ENCODE measurements at places on chromosomes 2 and 18.
A peak's percentile ranks its signal among the peaks of the same experiment; 100 is the strongest.

GRCh38 chr2:74618410-74619083, 29.6 kb downstream of the M1AP start:
- no peak overlapping the region for H3K27ac ChIP-seq
- peaks cover 22% of the 10 kb centered on the region for H3K27me3 ChIP-seq
- H3K4me1 ChIP-seq = peaks cover 8% of the 10 kb centered on the region
- no peak for DNase-seq
- no peaks in the 10 kb centered on the region for H3K36me3 ChIP-seq

DNA sequence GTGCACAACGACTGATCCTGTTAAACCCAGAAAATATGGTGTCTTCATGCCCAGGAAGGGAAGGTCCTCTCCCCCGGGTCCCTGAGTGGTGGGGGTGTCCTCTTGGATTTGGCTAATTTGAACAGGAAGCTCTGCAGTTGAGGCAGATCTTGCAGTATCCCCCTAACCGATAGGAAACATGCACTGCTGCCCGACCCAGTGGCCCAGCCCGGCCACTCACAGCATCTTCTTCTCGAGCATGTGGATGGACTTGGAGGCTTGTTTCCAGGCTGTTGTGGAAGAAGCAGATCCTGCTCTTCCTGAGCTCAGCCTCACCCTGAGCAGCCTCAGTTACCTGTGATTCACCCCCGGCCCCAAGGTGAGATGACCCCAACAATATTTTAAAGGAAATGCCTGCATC, 46.4 kb upstream of the ASB1 start:
- H3K4me3 ChIP-seq = no peak overlapping the region
- peaks cover 29% of the 10 kb centered on the region for H3K4me1 ChIP-seq
- H3K27me3 ChIP-seq = no peaks in the 10 kb centered on the region
- peak overlapping the region; percentile 21 for H3K27ac ChIP-seq
- no peak for DNase-seq

DNA sequence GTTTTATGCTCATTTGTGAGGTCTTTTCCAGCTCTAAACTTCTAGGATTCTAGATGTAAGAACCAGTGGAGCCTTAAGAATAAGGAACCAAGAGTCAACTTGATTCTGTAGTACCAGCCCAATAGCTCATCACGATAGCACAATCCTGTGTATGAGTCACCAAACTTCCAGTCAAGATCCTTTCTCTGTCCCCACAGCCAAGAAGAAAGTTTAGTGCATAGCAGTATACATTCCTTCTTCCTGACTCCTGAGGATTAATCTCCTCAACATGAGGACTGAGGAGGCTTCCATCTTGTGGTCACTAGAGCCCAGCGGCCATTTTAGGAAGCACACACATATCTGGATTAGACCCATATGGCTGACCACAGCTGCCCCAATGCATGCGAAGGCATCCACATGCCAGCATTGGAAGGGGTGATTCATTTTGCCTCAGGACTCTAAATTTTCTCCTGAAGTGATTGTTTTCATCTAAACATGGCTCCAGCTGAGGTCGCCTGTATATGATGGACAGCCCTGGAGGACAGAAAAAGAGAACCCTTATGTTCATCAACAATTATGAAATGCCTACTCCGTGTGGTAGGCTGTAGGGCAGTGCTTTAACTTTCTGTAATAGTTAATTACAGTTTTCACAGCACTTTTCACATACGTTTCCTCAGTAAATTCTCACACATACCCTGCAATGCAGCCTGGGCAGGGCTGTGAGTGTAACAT, 53.5 kb downstream of the RASGRP3 start:
- peaks cover 15% of the 10 kb centered on the region for H3K36me3 ChIP-seq
- H3K4me1 ChIP-seq = peaks cover 20% of the 10 kb centered on the region
- no peaks in the 10 kb centered on the region for H3K27me3 ChIP-seq
- no peak overlapping the region for H3K4me3 ChIP-seq

DNA sequence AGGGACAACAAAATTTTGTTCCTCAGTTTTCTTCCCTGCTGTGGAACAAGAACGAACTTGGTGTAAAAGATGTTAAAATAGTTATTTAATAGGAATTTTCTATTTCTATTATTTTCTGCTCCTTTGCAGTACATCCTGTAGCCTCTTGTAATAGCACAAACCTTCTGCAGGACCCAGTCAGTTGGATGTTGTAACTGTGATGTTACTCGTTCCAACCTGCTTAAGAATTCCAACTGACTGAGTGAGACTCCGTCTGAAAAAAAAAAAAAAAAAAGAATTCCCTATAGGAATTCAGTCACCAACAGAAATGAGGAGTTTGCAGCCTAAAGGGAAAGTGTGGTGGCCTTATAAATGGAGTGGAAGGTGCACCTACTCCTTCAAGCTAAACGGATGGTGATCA, 46.4 kb upstream of the CDH20 start:
- H3K27me3 ChIP-seq = no peaks in the 10 kb centered on the region
- no peaks in the 10 kb centered on the region for H3K4me1 ChIP-seq
- H3K4me3 ChIP-seq = no peak overlapping the region
- H3K36me3 ChIP-seq = no peaks in the 10 kb centered on the region
- no peak overlapping the region for H3K27ac ChIP-seq

GRCh38 chr2:96423291-96423690, 81.9 kb downstream of the NEURL3 start:
- H3K4me3 ChIP-seq = no peak overlapping the region
- no peak overlapping the region for H3K27ac ChIP-seq
- H3K36me3 ChIP-seq = no peaks in the 10 kb centered on the region
- DNase-seq = no peak

- no peak overlapping the region for H3K4me3 ChIP-seq
- no peaks in the 10 kb centered on the region for H3K4me1 ChIP-seq
- H3K36me3 ChIP-seq = no peaks in the 10 kb centered on the region
- H3K27ac ChIP-seq = no peak overlapping the region
- DNase-seq = no peak
These were observed 61.9 kb downstream of the PPP1R1C start for GRCh38 chr2:182047544-182047943.

- H3K4me3 ChIP-seq = no peak overlapping the region
- H3K27ac ChIP-seq = no peak overlapping the region
- peaks cover 75% of the 10 kb centered on the region for H3K4me1 ChIP-seq
- H3K36me3 ChIP-seq = peaks cover 9% of the 10 kb centered on the region
These were observed 45.6 kb upstream of the SLC1A4 start for GRCh38 chr2:64943387-64944150.

DNA sequence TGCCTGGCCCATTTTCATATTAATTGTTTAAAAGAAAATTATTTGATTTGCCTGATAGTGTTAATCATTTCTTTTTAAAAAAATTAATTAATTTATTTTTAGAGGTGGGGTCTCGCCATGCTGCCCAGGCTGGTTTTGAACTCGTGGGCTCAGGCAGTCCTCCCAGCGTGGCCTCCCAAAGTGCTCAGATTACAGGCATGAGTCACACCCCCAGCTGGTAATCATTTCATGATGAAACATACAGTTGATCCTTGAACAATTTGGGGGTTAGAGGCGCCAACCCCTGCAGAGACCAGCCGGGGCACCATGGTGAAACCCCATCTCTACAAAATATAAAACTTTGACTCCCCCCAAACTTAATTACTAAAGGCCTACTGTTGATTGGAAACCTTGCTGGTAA, 7.9 kb downstream of the GPN1 start:
- no peaks in the 10 kb centered on the region for H3K27me3 ChIP-seq
- peak overlapping the region; percentile 68 for H3K27ac ChIP-seq
- peaks cover 65% of the 10 kb centered on the region for H3K36me3 ChIP-seq
- H3K4me1 ChIP-seq = peaks cover 33% of the 10 kb centered on the region
- H3K4me3 ChIP-seq = no peak overlapping the region

GRCh38 chr2:53896864-53897263, 37.1 kb upstream of the GPR75 start:
- no peaks in the 10 kb centered on the region for H3K4me1 ChIP-seq
- H3K4me3 ChIP-seq = no peak overlapping the region
- no peak overlapping the region for H3K27ac ChIP-seq
- no peak for DNase-seq
- H3K27me3 ChIP-seq = no peaks in the 10 kb centered on the region

DNA sequence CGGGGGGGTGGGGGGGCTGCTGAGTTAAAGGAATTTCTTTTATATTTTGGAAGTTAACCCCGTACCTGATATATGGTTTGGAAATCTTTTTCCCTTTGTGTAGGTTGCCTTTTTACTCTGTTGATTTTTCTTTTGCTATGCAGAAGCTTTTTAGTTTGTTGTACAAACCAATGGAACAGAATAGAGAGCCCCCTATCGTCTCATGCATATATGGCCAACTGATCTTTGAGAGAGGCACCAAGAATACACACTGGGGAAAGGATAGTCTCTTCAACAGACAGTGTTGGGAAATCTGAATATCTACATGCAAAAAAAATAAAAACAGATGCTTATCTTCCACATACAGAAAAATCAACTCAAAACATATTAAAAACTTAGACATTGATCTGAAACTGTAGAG, 647.8 kb upstream of the KLHL29 start:
- H3K4me3 ChIP-seq = no peak overlapping the region
- no peaks in the 10 kb centered on the region for H3K36me3 ChIP-seq
- H3K27me3 ChIP-seq = no peaks in the 10 kb centered on the region
- no peak for DNase-seq
- H3K4me1 ChIP-seq = no peaks in the 10 kb centered on the region

- no peaks in the 10 kb centered on the region for H3K4me1 ChIP-seq
- H3K27me3 ChIP-seq = no peaks in the 10 kb centered on the region
- H3K4me3 ChIP-seq = no peak overlapping the region
- peaks cover 6% of the 10 kb centered on the region for H3K36me3 ChIP-seq
These were observed 11.6 kb downstream of the TRAF3IP1 start for GRCh38 chr2:238331916-238332315.

DNA sequence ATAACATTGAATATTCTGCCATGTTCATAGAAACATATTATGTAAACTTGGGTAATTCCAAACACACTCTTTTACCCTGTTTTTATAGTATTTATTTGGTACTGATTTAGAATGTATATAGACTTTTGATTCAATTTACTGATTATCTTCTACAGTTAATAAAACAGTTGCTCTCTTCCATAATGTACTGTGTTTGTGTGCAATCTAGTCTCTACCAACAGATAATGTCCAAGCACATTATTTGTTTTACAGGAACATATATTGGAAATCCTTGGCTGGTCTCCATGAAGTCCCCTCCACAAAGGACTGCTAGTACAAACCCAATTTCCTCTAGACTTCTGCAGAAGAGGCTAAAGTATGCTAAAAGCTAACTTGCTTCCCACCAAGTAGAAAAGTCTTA, 386.6 kb downstream of the RND3 start:
- H3K27me3 ChIP-seq = no peaks in the 10 kb centered on the region
- H3K36me3 ChIP-seq = no peaks in the 10 kb centered on the region
- H3K4me3 ChIP-seq = no peak overlapping the region
- no peak for DNase-seq

GRCh38 chr2:106342831-106343251, 125.4 kb downstream of the RGPD3 start:
- DNase-seq = no peak
- no peaks in the 10 kb centered on the region for H3K36me3 ChIP-seq
- H3K27me3 ChIP-seq = peaks cover 5% of the 10 kb centered on the region

DNA sequence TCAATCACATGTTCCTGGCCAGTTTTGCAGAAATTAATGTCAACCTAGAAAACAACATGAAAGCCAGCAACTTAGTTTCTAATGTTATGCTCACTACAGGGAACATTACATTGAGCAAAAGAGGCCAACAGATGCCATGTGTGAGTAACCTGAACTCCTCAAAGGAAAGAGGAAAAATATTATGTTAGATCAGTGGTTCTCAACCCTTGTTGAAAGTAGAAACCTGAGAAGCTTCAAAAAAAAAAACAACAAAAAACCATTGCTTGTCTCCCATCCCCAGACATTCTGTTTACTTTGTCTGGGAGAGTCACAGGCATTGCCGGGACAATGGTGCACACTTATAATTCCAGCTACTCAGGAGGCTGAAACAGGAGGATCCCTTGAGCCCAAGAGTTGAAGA, 57.7 kb downstream of the METTL4 start:
- H3K27me3 ChIP-seq = no peaks in the 10 kb centered on the region
- peaks cover 11% of the 10 kb centered on the region for H3K4me1 ChIP-seq
- H3K4me3 ChIP-seq = no peak overlapping the region
- DNase-seq = no peak

GRCh38 chr2:238438856-238439849, 12.4 kb downstream of the ASB1 start:
- no peak overlapping the region for H3K27ac ChIP-seq
- peaks cover 19% of the 10 kb centered on the region for H3K4me1 ChIP-seq
- peak; percentile 71 for DNase-seq

DNA sequence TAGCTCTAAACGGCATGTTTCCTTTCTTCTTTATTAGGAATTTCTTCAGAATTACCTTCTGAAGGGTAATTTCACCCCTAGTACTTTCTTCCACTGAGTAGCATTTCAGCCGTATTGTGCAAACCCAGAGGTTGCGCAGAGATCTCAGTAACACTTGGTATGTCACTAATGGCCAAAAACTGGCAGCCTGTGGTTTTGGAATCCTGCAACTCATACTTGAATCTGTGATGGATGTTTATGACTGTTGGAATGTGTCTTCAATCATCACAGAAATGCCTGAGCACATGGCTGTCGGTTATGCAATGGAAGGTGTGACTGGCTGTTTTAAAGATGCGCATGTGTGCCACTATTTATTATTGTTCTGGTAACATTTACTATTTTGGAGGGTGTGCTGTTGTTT, 100.0 kb downstream of the COLEC12 start:
- DNase-seq = no peak
- H3K36me3 ChIP-seq = no peaks in the 10 kb centered on the region
- no peak overlapping the region for H3K4me3 ChIP-seq

- DNase-seq = no peak
- H3K36me3 ChIP-seq = no peaks in the 10 kb centered on the region
- no peaks in the 10 kb centered on the region for H3K4me1 ChIP-seq
- no peak overlapping the region for H3K27ac ChIP-seq
- no peak overlapping the region for H3K4me3 ChIP-seq
These were observed 639.6 kb downstream of the IRS1 start for GRCh38 chr2:226159875-226160479.

DNA sequence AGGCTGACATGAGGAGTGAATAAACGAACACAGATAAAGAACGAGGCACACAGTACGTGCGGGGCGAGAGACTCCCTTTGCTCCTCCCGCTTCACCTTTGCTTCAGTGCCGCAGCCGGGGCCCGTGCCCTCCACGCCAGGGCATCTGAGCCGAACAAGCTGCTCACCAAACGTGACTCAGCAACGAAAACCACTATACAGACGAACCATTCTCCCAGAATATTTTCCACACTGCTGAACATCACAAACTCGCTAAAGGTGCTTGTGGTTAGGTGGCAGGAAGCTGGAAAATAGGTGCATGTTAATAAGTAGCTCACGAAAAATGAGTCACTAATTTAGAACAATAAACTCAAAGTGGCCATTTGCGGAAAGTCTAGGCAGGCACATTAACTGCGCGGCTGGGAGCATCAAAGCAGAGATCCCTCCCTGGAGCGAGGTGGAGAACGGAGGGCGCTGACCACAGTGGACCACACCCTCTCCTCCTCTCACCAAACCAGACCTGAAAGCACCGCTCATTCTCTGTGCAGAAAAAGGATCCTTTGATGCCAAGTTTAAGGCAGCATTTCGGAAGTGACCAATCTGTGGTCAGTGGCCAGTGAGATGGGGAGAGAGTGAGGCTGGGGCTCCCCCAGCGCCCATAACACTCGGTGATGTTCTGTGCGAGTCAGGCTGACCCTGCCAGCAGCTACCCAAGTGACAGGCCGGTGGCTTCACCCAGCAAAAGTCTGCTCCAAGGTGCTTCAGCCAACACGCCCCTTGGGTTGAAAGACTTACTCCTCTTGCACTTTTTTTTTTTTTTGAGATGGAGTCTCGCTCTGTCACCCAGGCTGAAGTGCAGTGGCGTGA, 153.2 kb downstream of the HDAC4 start:
- no peak overlapping the region for H3K27ac ChIP-seq
- DNase-seq = no peak
- H3K4me1 ChIP-seq = peaks cover 26% of the 10 kb centered on the region
- H3K36me3 ChIP-seq = peaks cover 33% of the 10 kb centered on the region
